COLO829 (cell line): ENCODE measurements at places on chromosomes 1 and 21.

DNA sequence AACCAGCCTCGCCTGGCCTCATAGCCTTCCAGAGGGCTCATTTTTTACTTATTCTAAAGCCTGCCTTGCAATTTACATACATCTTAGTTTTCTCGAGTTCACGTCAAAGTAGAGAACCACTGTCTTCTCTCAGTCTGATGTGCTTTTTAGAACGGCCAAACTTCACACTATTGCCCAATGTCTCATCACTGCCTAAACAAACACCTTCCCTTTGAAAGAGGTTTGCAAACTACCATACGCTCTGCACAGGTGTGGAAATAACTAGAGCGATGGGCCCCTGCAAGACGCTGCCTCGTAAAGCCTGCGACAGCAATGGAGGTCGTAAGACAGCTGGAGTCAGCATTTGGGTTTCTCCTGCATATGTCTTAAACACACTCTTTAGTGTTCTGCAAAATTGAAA, 22.6 kb downstream of the PRDM15 start:
- DNase-seq, result no peak

- peak; percentile 72 for DNase-seq
These were observed 10.2 kb downstream of the SPSB1 start for GRCh38 chr1:9302745-9303524.

- DNase-seq, result no peak
These were observed 396.7 kb downstream of the PTPRU start for GRCh38 chr1:29632806-29633615.

- no peak for DNase-seq
These were observed 9.9 kb downstream of the IBA57 start for GRCh38 chr1:228175316-228176023.
